ENCODE measurements at places on chromosomes 7 and 10.

- peak; percentile 35 for DNase-seq
Measured at GRCh38 chr7:46220066-46220630, 299.1 kb upstream of the IGFBP3 start.

DNA sequence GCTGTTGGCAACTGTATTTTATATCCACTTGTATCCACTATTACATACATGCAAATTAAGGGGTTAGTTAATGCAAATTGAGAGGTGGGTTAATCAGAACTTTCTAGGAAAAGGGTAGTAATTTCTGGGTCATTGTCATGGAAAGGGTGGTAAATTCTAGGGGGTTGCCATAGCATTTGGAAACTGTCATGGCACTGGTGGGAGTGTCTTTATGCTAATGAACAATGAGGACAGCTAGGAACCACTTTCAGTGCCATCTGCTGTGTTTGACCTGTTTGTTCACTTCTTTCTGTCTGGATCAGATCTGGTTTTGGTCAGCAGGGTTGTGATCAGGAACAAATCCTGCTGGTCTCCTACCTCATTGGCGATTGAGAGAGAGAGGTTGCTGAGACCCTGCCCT is 283.3 kb upstream of the PRKCQ start:
- DNase-seq: no peak

DNA sequence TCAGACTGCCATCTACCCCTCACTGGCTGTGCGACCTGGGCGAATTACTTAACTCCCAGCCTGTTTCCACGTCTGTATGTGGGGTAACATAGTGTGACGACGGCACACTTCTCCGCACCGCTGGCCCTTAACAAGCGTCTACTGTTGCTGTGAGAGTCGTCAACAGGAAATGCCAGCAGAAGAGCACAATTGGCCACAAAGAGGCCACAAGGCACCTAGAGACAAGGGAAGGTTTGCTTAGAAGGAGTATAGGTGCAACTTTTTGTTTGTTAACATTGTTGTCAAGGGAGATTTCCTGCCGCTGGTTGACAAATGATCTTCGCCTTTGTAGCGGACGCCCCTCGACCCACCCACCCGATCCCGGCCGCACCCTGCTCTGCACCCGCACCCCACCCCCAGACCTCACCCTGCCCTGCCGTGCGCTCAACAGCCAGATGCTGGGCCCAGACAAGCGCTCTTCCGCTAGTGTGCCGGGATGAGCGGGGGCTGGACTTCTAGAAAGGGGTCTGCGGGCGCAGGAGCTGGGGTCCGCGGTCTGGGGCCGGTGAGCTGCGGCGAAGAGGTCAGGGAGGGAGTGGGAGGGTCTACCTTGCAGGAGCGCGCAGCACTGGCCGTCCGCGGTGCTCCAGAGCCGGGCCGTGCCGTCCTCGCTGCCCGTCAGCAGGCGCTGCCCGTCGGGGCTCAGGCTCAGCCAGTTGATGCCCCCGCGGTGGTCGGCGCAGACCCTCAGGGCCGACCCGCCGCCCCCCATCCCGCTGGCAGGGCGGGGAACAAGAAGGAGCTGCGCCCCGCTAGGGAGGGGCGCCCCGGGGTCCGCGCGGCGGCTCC is 785 bp downstream of the WDR86 start:
- no peak for DNase-seq

- DNase-seq: no peak
Measured at GRCh38 chr7:158814637-158815036, 14.7 kb downstream of the ESYT2 start.

DNA sequence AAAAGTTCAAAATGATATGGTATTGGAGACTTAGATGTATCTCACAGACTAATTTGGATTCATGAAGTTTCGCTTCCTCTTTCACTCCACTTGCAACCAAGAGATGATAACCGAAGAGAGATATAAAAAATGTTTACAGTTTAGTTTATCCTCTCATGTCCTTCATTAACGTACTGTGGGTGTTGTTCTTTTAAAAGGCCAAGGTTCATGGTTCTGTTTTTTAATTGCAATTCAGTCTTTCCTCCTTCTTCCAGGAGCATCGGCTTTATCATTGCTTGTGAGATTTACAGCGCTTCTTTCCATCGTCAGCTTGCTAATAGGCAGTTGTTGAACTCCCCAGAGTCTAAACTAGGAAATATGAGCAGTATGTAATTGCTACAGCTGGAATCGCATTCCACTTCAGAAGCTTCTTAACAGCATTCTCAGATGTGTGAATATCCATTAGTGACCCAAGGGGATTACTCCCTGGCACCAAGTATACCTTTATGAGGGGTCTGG is 75.9 kb upstream of the HGF start:
- no peak for DNase-seq

DNA sequence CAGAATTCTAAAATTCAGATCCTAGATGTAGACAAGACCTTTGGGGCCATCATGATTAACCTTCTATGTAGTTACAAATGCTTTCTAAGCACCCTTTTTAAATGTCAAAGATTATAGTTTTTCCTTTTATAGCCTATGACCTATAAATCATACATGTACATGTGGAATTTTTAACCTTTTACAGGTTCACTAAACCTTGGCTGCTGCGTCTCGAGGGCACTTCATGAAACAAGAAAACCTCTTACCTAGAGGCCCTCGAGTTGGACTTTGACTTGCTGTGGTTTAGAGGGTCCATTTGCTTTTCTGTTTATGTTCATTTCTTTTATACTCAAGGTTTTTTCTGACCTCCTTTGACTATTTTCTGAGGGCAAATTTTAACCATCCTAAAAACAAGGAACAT is 302.2 kb downstream of the CSTF2T start:
- no peak for DNase-seq

DNA sequence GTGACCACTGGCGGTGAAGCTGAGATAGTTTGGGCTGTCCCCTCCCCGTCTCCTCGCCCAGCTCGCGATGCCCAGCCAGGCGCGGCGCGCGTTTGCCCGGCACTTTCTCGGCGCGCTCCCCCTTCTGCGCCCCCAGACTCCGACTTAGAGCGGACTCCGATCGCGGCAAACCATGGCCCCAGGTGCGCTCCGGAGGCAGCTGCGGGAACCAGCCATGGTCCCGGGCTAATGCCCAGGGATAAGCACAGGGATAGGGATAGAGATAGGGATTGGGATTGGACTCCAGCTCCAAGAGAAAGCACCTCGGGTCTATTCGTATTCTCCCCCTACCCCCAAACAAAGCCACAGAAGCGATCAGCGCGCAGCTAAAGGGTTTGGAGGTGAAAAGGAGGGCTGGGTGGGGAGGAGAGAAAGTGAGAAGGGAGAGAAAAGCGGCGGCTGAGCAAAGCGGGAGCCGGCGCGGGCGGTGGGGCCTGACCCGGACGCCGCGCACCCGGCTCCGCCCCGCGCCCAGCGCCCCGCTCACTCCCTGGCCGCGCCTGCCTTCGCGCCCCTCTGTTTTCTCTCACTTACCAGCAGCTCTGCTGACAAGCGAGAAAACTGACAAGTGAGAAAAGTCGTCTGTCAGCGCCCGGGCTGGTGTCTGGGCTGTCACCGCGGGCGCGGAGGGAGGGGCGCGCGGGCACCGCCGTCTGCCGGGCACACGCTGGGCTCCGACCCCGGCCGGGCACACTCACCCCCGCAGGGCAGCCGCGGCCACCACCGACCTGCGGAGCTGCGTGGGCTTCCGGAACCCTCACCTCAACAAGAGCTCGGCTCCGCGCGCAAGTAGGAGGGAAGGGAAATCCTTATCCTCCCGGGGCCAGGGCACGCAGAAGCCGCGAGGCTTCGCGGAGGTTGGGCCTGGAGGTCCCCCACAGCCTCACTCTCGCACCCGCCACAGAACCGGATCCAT is at the start of gene PDE1C:
PDE1C (minus strand) TSS at position 2 of the 955 bp plus-strand sequence.
- DNase-seq: no peak

- no peak for DNase-seq
Measured at GRCh38 chr10:4136121-4136520, 351.1 kb upstream of the KLF6 start.

DNA sequence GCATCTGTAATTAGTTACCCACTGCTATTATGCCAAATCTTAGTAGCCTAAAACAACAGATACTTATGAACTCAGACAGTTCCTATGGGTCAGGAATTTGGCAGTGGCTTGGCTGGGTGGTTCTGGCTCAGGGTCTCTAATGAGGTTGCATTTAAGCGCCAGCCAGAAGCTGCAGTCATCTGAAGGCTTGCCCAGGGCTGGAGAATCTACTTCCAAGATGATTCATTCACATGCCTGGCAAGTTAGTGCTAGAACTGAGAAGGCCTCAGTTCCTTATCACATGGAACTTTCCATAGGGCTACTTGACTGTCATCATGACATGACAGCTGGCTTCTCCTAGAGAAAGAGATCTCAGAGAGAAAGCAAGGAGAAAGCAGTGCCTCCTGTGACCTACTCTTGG is 121.3 kb downstream of the AVL9 start:
- peak; percentile 91 for DNase-seq

All from astrocyte (in vitro differentiated cells and primary cell).